Psoas muscle (tissue), 8 donors: ENCODE measurements at places on chromosomes 5 and 9. TPM values are rescaled to one million over a fixed set of nuclear protein-coding genes. Genes with fewer than 3 reads are reported as not detected.

DNA sequence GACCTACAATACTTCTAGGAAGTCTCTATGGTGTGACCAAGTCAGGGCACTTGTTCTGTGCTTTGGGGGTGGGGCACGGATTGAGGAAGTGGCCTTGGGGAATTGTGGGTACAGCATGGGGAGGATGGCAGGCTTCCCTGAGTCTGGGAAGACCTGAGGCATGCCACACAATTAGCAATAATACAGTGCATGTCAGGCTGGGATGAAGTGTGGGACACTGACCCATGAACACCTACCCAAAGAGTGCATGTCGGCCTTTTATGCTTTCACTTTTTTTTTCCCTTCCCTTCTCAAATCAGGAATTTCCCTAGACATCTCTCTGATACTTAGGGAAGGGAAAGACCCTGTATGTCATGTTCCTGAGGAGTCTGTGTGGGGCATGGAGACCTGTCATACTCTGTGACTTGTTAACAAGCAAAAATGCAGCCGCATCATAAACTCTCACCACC, 146.4 kb downstream of the PALM2AKAP2 start:
- no peaks in the 10 kb centered on the region for H3K27me3 ChIP-seq
- H3K4me3 ChIP-seq, result no peak overlapping the region
- no peaks in the 10 kb centered on the region for H3K36me3 ChIP-seq
- no peak for DNase-seq

DNA sequence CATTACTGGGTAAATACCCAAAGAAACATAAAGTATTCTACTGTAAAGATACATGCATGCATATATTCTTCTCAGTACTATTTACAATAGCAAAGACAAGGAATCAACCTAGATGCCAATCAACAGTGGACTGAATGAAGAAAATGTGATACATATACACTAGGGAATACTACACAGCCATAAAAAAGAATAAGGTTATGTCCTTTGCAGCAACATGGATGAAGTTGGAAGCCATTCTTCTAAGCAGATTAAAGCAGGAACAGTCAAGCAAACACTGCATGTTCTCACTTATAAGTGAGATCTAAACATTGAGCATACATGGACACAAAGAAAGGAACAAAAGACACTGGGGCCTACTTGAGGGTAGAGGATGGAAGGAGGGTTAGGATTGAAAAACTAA, 39.6 kb upstream of the NDUFS4 start:
- no peaks in the 10 kb centered on the region for H3K4me1 ChIP-seq
- DNase-seq, result no peak
- H3K4me3 ChIP-seq, result no peak overlapping the region
- H3K27me3 ChIP-seq, result no peaks in the 10 kb centered on the region
- H3K36me3 ChIP-seq, result no peaks in the 10 kb centered on the region

DNA sequence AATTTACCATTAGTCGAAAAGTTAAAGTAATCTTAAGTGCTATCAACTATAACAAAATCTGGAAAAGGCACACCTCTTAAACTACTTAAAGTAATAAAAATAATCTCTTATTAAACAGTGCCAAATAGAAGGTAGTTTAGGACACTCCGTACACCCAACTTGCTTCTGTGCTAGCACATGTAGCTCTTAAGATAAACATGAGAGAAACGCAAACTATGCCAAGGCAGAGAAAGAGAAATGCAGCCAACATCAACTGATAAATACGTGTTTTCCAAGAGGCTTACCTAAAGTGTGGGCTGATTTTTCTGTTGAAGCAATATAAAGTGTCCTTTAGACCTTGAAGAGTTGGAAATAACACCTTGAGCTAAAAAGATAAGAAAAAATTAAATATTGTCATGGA, 480.6 kb upstream of the DAB2 start:
- H3K36me3 ChIP-seq, result no peaks in the 10 kb centered on the region
- no peak overlapping the region for H3K4me3 ChIP-seq
- no peaks in the 10 kb centered on the region for H3K4me1 ChIP-seq
- H3K27me3 ChIP-seq, result no peaks in the 10 kb centered on the region

- peak overlapping the region; percentile 8 for H3K4me3 ChIP-seq
- H3K27me3 ChIP-seq, result no peaks in the 10 kb centered on the region
- H3K27ac ChIP-seq, result no peak overlapping the region
Measured at GRCh38 chr9:31542384-31543055, 841.9 kb upstream of the ACO1 start.

DNA sequence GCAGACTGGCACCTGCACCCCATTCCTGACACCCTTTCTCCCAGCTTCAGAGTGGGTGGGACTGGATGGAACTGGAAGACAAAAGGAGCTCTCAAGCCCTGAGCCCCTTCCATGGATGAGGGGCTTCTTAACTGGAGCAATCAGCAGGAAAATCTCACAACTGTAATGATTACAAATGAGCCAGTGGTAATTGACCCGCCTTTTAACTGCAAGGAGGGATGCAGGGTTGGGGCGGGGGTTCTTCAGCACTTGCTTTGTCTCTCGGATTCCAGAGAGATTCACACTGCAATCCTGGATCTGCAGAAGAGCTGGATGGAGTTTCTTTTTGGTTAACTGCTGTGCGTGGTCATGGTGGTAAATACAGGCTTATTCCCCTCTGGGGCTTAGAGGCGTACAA, 160.1 kb upstream of the SHB start:
- H3K4me3 ChIP-seq, result no peak overlapping the region
- peaks cover 3% of the 10 kb centered on the region for H3K27me3 ChIP-seq
- no peaks in the 10 kb centered on the region for H3K36me3 ChIP-seq
- H3K4me1 ChIP-seq, result no peaks in the 10 kb centered on the region

- peaks cover 11% of the 10 kb centered on the region for H3K27me3 ChIP-seq
- H3K4me1 ChIP-seq, result peaks cover 19% of the 10 kb centered on the region
- peak; percentile 68 for DNase-seq
- no peak within 1 kb of the TSS for H3K27ac ChIP-seq
- H3K4me3 ChIP-seq, result peak within 1 kb of the TSS; percentile 63
- H3K36me3 ChIP-seq, result no peaks in the 10 kb centered on the region
Measured at GRCh38 chr9:76905791-76906646, at the start of gene PRUNE2. PRUNE2 (minus strand) TSS chr9:76906114; CDS start chr9:76905963, 151 bp downstream.

GRCh38 chr9:80072451-80072850, 500.7 kb downstream of the TLE4 start:
- H3K27me3 ChIP-seq, result no peaks in the 10 kb centered on the region
- DNase-seq, result no peak
- peaks cover 14% of the 10 kb centered on the region for H3K4me1 ChIP-seq
- no peak overlapping the region for H3K27ac ChIP-seq

DNA sequence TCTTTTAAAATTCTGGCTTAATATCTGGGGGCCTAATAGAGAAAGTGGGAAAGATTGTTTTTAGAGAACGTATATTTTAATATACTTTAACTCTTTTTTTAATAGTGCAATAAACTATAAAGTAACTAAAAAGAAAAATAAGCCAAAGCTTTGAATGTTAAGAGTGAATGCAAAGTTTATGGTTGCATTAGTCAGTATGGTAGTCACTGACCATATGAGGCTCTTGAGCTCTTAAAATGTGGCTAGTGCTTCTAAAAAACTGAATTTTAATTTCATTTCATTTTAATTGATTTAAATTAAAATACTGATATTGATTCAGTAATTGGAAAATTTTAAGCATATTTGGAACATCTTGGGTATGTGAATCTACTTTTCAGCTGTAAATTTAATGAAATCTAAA, 310.7 kb downstream of the PJA2 start:
- no peak for DNase-seq
- no peaks in the 10 kb centered on the region for H3K27me3 ChIP-seq
- no peak overlapping the region for H3K4me3 ChIP-seq
- H3K4me1 ChIP-seq, result no peaks in the 10 kb centered on the region
- H3K27ac ChIP-seq, result no peak overlapping the region

- no peak overlapping the region for H3K4me3 ChIP-seq
- DNase-seq, result no peak
- no peak overlapping the region for H3K27ac ChIP-seq
- H3K4me1 ChIP-seq, result no peaks in the 10 kb centered on the region
- no peaks in the 10 kb centered on the region for H3K36me3 ChIP-seq
Measured at GRCh38 chr5:16391858-16392649, 73.5 kb downstream of the ZNF622 start.

DNA sequence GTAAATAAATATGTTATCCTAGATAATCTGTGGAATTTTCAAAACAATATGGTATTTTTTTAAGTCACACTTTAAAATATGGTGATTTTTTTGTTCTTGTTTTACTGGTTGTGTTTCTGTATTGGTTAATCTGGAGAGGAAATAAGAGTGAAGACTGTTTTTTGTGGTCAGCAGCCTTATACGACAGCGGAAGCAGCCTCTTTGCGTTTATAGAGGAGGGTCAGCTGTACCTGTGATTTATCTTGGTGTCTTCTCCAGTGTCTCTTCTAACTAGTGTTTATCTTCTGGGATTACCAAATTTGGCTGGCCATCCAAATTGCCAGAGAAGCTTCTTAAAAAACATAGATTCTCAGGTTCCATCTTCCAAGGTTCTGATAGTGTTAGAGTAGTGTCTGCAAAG, 58.7 kb downstream of the ICE1 start:
- peak overlapping the region; percentile 81 for H3K27ac ChIP-seq
- DNase-seq, result no peak
- no peaks in the 10 kb centered on the region for H3K27me3 ChIP-seq
- peaks cover 44% of the 10 kb centered on the region for H3K36me3 ChIP-seq

DNA sequence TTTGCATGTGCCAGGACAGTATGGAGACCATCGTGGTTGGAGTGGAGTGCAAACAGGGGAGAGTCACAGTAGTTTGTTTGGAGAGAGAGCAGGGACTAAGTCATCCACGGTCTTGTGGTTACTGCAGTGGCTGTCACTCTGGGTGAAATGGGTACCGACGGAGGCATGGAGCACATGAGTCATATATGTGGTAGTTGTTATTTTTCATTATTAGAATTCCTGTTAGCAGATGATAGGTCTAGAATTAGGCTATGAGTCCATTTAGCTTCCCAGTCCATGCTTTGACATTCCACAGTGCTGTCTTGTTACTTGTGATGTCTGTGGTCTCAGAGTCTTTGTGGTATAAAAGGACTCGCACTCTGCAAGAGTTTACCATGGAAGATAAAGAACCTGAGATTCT, 303.9 kb downstream of the DMRT2 start:
- no peak overlapping the region for H3K27ac ChIP-seq
- H3K36me3 ChIP-seq, result no peaks in the 10 kb centered on the region
- H3K27me3 ChIP-seq, result no peaks in the 10 kb centered on the region
- no peak overlapping the region for H3K4me3 ChIP-seq
- no peaks in the 10 kb centered on the region for H3K4me1 ChIP-seq
- no peak for DNase-seq

GRCh38 chr5:33848554-33848953, 43.2 kb downstream of the ADAMTS12 start:
- no peaks in the 10 kb centered on the region for H3K4me1 ChIP-seq
- no peak for DNase-seq
- no peak overlapping the region for H3K4me3 ChIP-seq
- H3K27ac ChIP-seq, result no peak overlapping the region
- no peaks in the 10 kb centered on the region for H3K36me3 ChIP-seq
- H3K27me3 ChIP-seq, result no peaks in the 10 kb centered on the region

- no peak for DNase-seq
- no peaks in the 10 kb centered on the region for H3K36me3 ChIP-seq
- H3K4me3 ChIP-seq, result no peak overlapping the region
- no peaks in the 10 kb centered on the region for H3K4me1 ChIP-seq
Measured at GRCh38 chr5:62259699-62260250, 46.2 kb upstream of the KIF2A start.

- no peak for DNase-seq
- H3K36me3 ChIP-seq, result no peaks in the 10 kb centered on the region
- H3K4me1 ChIP-seq, result no peaks in the 10 kb centered on the region
- no peak overlapping the region for H3K27ac ChIP-seq
Measured at GRCh38 chr9:81074221-81074620, 615.1 kb downstream of the TLE1 start.

DNA sequence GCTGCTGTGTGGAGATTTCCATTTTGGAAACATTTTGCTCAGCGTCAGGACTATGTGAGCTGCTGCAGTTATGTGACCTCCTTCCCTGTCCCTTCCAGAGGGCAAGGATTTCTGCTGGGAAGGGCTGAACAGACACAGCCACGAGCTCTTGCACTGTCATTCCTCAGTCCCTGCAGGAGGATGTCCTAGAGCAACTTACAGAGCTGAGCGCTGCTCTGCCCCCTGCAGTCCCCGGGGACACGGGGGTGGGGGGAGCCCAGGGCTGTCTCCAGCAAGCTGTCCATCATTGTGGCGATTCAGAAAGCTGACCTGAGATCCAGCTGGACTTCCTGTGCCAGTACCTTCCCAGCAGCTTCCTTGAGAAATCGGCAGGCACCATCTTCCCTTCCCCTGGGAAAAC, 28.0 kb upstream of the MAP1B start:
- no peak for DNase-seq
- no peaks in the 10 kb centered on the region for H3K27me3 ChIP-seq
- H3K27ac ChIP-seq, result no peak overlapping the region

GRCh38 chr5:161847941-161848391, at the start of gene GABRA1:
GABRA1 (plus strand) TSS chr5:161848120; CDS start chr5:161850811, 2,691 bp downstream.
- peaks cover 8% of the 10 kb centered on the region for H3K27me3 ChIP-seq
- no peaks in the 10 kb centered on the region for H3K36me3 ChIP-seq
- no peaks in the 10 kb centered on the region for H3K4me1 ChIP-seq
- no peak within 1 kb of the TSS for H3K27ac ChIP-seq

GRCh38 chr5:110251366-110251765, 475.1 kb downstream of the TMEM232 start:
- no peak for DNase-seq
- no peaks in the 10 kb centered on the region for H3K4me1 ChIP-seq
- no peaks in the 10 kb centered on the region for H3K36me3 ChIP-seq

DNA sequence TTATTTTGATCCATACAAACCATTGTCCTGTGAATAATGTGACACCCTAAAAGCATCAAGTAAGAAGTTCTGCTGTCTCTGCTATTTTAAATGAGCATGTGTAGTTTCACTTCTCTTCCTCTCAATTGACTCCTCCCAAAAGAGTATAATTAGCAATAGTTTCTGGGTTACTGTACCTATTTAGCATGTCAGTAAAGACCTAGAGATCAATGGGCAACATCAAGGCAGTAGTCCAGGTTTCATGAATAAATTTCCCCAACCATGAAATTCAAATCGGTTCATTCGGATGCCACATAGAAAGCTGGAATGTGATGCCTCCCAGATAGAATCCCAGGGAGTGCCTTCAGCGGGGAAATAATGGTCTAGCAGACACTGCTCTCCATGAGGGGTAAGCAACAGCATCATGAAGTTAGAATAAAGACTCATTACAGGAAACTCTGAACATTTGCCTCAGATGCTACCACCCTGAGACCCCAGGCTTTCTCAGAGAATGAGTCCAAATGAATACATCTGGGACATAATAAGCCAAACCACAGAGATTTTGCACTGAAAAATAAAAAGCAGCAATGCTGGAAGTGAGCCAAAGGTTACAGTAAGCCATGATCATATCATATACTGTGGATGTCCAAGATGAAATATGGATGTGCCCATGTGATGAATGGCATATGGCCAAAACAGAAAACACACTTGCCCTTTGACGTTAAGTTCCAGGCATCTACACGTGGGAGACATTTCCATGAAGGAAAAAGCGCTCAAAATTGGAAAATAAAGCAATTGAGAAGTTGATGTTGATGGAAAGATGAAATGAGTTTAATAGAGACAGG, 1107.0 kb upstream of the SEMA6A start:
- H3K27me3 ChIP-seq, result no peaks in the 10 kb centered on the region
- no peaks in the 10 kb centered on the region for H3K36me3 ChIP-seq
- no peak for DNase-seq
- no peaks in the 10 kb centered on the region for H3K4me1 ChIP-seq

Gene TLX3
- total RNA-seq, result not detected

Gene IGFBPL1
- total RNA-seq, result not detected

Gene SLC45A2
- total RNA-seq, result not detected

Gene CCNJL
- 1.3 TPM for total RNA-seq

Gene ABHD17B
- total RNA-seq, result 18.7 TPM

Gene CER1
- total RNA-seq, result not detected
